ENCODE measurements at places on chromosomes 5 and 9. TPM values are rescaled to one million over a fixed set of nuclear protein-coding genes. Genes with fewer than 3 reads are reported as not detected.

GRCh38 chr5:173035904-173036707, 20.0 kb upstream of the CREBRF start:
- H3K27me3 ChIP-seq = no peaks in the 10 kb centered on the region
- peaks cover 7% of the 10 kb centered on the region for H3K36me3 ChIP-seq
- DNase-seq = peak; percentile 78

Gene TAF11L10
- total RNA-seq = not detected

Gene SLC6A3
- 0.15 TPM for total RNA-seq

Gene EGFL7
- 321 TPM for total RNA-seq

- peaks cover 29% of the 10 kb centered on the region for H3K36me3 ChIP-seq
- H3K4me3 ChIP-seq = no peak overlapping the region
- H3K4me1 ChIP-seq = no peaks in the 10 kb centered on the region
- peak; percentile 70 for DNase-seq
- H3K27me3 ChIP-seq = no peaks in the 10 kb centered on the region
These were observed 15.7 kb downstream of the CEP72 start for GRCh38 chr5:627840-628239.

GRCh38 chr5:110572729-110573128, 153.7 kb downstream of the TMEM232 start:
- no peaks in the 10 kb centered on the region for H3K27me3 ChIP-seq
- DNase-seq = no peak
- H3K4me1 ChIP-seq = no peaks in the 10 kb centered on the region
- H3K36me3 ChIP-seq = no peaks in the 10 kb centered on the region

DNA sequence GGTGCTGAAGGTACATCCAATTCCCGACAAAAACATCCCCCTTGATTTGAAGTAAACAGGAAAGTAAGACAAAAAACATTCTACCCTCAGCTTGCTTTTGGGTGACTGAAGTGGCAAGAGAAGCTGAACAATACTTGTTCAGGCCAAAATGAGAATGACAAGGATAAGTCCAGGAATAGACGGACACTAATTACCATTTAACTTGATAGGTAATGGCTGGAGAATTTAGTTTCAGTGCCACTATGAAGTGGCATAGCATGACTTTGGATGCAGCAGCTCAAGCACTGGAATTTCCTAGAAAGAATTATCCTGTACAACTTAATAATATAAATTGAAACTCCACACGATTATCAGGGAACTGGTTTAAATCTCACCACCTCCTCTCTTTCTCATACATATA, 49.7 kb downstream of the HOMER1 start:
- H3K27me3 ChIP-seq = no peaks in the 10 kb centered on the region
- H3K27ac ChIP-seq = no peak overlapping the region
- H3K36me3 ChIP-seq = no peaks in the 10 kb centered on the region
- H3K4me3 ChIP-seq = no peak overlapping the region
- H3K4me1 ChIP-seq = no peaks in the 10 kb centered on the region
- no peak for DNase-seq

Gene TMEM8B
- total RNA-seq = 11.9 TPM

Gene ITK
- total RNA-seq = 15.2 TPM

Gene C7
- total RNA-seq = 117 TPM

Gene PCDHA6
- 0.44 TPM for total RNA-seq

Gene PCDHB2
- total RNA-seq = 3.3 TPM

Gene GARNL3
- 3.7 TPM for total RNA-seq

- H3K4me3 ChIP-seq = no peak overlapping the region
- no peaks in the 10 kb centered on the region for H3K27me3 ChIP-seq
- H3K36me3 ChIP-seq = no peaks in the 10 kb centered on the region
- no peak overlapping the region for H3K27ac ChIP-seq
These were observed 679.5 kb upstream of the COX7C start for GRCh38 chr5:85938201-85938600.

Gene CA9
- total RNA-seq = not detected
